Effector CD4-positive, alpha-beta T cell (primary cell): ENCODE measurements at places on chromosomes 11 and 22.
A peak's percentile ranks its signal among the peaks of the same experiment; 100 is the strongest.

GRCh38 chr22:47618180-47619010 lies 855.9 kb downstream of the TBC1D22A start:
- no peak for DNase-seq

- no peak for DNase-seq
Observed at GRCh38 chr11:131896978-131897615, 526.7 kb downstream of the NTM start.

- DNase-seq: peak; percentile 50
Observed at GRCh38 chr11:45899448-45900174, 7.5 kb downstream of the FREY1 start.

DNA sequence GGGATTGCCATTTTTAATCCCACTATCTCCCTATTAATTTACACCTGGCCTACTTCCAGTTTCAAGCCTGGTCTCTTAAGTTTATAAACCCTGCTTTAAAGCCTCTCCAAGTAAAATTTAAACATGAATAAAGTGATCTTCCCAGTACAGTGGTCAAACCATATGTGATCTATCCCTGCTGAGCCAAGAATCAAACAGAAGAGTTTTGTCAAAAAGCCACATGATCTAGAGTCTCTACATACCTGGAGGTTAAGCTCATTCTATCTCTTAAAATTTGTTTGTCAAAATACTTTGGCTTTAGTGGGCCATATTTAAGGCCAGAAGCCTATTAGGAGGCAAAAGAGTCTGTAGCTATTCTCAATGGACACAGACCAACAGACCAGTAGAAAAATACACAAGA lies 42.9 kb upstream of the DDI1 start:
- no peak for DNase-seq

GRCh38 chr22:49547751-49548239 lies 279.9 kb downstream of the BRD1 start:
- no peak for DNase-seq

DNA sequence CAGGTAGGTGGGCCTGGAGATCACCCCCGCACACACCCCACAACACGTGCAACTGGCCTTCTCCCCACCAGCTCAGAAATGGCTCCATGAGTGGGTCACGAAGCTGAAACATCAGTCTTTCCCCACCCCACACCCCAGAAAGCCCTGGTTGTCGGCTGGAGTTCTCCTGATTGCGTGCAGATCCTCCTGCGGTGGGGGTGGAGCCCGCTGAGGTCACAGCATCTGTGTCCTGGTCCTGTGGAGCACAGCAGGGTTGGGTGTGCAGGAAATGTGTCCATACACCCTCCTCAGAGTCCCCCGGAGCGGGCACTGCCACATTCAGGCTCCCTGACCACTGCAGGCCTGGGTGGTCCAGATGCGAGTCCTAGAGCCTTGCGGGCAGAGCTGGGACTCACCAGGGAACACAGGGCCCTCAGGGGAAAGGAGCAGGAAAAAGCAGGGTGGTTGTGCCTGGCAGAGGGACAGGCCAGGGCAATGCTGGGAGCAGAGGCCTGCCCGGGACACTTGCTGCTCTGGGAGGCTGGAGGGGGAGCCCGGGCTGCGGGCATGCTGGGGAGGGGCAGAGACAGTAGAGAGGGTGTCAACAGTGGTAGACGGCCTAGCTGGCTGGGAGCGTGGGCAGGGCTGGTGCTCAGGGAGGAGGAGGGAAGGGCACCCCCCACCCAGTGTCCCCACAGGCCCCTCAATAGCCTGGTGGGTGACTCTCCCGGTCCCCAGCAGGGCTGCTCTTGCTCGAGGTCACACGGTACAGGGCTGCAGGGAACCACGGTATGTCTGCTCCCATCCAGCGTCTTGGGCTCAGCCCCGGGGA lies 42.4 kb upstream of the PPARA start:
- no peak for DNase-seq
